ENCODE measurements at places on chromosomes 2 and 18. TPM values are rescaled to one million over a fixed set of nuclear protein-coding genes. Genes with fewer than 3 reads are reported as not detected.
A peak's percentile ranks its signal among the peaks of the same experiment; 100 is the strongest.

GRCh38 chr2:64019975-64020528, 824 bp upstream of the VPS54 start:
- DNase-seq, result no peak

Gene ZDBF2
- total RNA-seq, result 38.6 TPM

GRCh38 chr18:10798727-10799550, 273.1 kb downstream of the NAPG start:
- no peak for DNase-seq

- DNase-seq, result no peak
These were observed 157.1 kb upstream of the LRRTM1 start for GRCh38 chr2:80461505-80462197.

Gene GKN2
- not detected for total RNA-seq

Gene FZD7
- 27.1 TPM for total RNA-seq

Gene HAAO
- total RNA-seq, result 24.3 TPM

Gene AOX1
- total RNA-seq, result 3.3 TPM

GRCh38 chr2:119826370-119826961, 66.7 kb downstream of the PTPN4 start:
- peak; percentile 35 for DNase-seq

DNA sequence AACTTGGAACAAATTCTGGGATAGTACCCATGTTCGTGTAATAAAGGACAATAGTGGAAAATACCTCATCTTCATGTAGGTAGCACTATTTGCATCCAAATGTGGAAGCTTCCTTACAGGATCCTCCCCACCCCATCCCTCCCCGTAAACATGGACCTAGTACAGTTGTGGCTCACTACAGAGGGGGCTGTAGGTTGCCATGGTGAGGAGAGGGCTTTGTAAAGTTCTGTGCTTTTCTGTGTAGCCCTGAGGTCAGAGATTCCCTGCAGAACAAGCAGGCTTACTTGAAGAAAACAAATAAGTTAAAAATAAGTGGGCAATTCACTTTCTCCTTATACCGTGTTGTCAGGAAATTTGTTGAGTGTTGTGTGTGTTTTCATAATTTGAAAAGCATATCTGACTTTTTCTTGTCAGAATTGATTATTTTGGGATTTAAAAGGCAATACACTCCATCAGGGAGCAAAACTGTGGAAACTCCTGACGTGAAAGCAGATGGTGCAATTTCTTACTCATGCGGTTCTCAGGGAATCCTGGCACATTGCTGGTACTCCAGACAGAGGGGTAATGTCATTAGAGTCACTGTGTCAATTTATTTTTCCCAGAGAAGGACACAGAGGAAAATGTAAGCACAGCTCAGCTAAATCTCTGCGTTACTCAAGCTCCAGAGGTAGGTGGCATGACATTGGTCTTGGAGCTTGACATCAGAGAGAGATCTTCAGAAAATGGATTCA, 174.2 kb upstream of the LHCGR start:
- DNase-seq, result no peak

- no peak for DNase-seq
These were observed 117.2 kb downstream of the SPIRE1 start for GRCh38 chr18:12540751-12541150.

Gene GALNT14
- 5.6 TPM for total RNA-seq

DNA sequence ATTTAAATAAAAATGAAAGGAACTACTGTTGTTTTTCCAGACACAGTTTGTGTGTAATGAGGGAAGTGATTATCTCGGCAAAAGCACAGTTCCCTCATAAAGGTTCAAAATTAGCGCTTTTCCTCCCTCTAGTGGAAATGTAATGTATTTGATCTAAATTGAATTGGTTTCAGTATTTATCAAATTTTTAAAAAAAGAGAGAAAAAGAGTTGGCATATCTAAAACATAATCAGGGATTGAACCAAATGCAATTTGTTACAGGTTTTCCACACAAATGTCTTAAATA, 37.5 kb downstream of the CMPK2 start:
- peak; percentile 80 for DNase-seq

Gene ZBTB7C
- total RNA-seq, result 17.8 TPM

DNA sequence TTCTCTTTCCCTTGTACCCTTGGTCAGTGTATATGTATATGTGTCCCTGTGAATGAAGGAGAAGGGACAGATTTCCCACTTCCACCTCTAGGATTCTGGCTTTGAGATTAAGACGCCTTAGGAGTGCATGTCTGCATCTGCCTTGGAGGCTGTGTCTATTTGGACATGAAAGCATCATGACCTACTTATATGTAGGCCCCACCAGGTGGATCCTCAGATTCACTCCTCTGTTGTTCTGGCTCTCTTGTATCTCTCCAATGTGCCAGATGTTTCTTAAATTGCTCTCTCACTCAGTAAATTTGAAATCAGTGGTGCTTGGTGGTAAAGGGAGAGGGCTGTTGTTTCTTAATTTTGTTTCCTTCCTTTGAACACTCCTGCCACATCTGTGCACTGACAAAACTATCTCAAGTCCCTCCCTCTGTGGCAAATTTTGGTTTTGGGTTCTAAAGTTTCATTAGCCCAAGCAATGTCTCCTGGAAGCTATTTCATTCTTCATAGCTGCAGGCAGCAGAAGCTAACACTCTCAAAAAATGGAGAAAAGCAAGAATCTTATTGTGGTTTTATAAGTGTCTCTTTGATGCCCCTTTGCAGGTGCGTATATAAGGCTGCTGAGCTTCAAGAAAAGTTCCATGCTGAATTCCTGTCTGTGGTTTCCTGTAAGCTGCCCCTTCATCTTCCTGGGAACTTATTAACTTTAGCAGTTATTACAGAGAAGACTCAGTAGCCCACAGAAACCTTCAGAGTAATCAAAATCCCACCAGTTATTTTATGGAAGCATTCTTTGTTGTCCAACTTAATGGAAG, 179.7 kb upstream of the SETBP1 start:
- DNase-seq, result no peak

Gene DSG4
- not detected for total RNA-seq

DNA sequence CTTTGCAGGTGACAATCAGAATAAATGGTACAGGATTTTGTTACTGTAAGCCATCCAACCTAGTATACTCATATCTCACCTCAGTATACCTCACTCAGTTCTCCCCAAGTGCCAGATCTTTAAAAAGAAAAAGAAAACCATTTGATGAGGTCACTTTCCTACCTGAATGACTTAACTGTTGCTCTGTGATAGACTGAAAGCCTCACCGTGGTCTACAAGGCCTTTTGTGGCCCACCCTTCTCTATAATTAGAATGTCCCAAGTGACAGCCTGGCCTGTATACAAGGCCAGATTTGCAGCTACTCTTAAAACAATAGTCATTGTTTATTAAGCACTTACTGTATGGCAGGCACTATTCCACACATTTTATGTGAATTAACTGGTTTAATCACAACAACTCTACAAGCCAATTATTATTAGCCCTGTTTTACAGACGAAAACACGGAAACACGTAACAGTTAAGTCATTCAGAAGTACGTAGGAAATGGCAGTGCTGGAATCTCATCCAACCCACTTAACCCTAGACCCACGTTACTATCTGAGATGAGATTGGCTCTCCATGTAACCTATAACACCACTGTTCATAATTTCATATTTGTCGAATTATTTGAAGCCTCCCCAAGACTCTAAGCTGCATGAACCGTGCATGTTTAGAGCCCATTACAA, 28.3 kb downstream of the PKP4 start:
- no peak for DNase-seq

DNA sequence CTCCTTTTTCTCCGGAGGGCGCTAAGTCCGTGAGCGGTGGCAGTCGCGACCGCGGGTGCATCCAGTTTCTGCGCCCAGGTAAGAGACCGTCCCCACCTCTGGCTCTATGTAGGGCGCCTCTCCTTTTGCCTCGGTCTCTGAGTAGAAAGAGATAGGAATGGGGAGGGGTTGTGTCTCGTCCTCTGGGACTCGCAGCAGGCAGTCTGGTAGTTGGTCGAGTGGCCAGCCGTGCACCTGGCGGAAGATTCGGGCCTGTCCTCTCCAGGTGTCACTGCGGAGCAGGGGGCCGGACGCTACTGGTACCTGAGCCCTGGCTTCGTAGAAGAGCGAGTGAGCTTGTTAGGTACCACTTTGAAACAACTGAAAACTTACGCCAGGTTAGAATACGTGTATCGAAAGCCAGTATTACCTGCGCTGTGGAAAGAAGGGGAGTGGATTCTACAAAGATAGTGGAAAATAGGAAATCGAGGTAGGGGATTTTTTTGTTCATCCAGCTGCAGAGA, 403 bp downstream of the MAP2 start:
- peak; percentile 22 for DNase-seq

- no peak for DNase-seq
These were observed 11.2 kb downstream of the VIL1 start for GRCh38 chr2:218429911-218430692.

GRCh38 chr2:1824202-1824905, 80.0 kb upstream of the PXDN start:
- no peak for DNase-seq

Gene HOXD12
- not detected for total RNA-seq

DNA sequence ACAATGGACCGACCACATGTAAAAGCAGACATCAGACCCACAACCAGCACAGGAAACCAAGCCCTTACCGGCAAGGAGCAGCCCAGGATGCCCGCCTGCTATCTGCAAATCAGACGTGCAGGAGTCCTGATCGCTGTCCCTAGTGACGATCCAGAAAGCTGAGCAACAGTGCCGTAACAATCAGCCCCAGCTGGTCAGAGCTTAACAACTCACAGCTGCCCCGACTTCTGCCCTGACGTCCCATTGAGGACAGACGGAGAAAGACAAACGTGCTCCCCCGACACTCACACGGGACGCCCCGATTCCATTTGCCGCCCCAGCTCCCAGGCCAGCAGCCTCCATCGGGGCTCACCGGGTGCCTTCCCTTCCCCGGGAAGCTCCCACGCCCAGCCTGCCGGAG, 39.8 kb upstream of the PXDN start:
- DNase-seq, result peak; percentile 81

Gene NT5DC4
- 0.21 TPM for total RNA-seq

- no peak for DNase-seq
These were observed 28.0 kb downstream of the APCDD1 start for GRCh38 chr18:10482363-10482984.

- no peak for DNase-seq
These were observed 241.4 kb downstream of the SLC8A1 start for GRCh38 chr2:40210344-40210967.

- DNase-seq, result no peak
These were observed 52.7 kb upstream of the PELI1 start for GRCh38 chr2:64196963-64197362.

DNA sequence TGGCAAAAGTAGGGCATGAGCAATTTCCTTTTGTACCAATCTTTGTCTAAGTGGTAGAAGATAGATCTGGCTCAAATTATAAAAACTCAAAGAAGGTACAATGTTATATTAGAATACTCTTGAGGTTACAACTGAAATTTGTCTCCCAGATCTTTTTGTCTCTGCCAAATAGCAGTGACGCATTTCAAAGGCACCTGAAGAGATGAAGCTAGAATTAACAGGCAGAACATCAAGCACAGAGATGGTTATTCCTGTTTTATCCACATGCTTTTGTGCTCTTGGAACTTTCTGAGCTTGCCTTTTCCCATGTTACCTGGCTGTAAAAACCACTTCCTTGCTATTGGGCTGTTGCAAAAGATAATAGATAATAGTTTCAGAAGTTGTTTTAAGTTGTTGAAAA, 74.3 kb downstream of the GREB1L start:
- DNase-seq, result no peak

Gene FEV
- total RNA-seq, result not detected

DNA sequence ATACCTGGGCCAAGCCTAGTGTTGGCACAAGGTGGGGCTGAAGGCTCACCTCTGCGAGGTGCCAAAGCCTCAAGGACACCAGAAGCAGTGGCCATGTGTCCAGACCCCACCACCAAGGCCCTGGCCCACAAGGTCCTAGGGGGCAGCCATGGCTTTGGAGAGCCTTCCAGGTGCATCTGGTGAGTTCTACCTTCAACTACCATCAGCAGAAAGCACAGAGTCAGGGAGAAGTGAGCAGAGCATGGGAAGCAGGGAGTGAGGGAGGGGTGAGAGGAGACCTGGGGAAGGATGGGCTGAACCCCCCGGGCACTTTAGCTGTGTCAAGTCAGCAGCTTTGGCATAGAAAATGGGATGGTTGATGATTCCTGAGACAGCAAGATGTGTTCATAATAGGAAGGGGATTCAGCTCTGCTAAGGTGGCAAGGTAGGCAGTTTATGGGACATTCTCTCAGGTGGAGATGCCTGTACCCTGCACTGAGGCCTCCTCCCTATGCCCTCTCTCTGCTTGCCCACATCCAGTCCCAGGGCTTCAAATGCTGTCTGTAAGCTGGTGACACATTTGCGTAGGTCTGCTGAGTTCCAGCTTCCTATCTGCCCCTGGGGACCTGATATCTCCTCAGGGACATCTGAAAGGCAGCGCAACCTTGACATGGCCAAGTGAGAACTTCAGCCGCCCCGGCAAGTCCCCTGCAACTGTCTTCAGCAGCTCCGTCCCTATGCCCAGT, 83.4 kb upstream of the RGPD5 start:
- DNase-seq, result no peak

DNA sequence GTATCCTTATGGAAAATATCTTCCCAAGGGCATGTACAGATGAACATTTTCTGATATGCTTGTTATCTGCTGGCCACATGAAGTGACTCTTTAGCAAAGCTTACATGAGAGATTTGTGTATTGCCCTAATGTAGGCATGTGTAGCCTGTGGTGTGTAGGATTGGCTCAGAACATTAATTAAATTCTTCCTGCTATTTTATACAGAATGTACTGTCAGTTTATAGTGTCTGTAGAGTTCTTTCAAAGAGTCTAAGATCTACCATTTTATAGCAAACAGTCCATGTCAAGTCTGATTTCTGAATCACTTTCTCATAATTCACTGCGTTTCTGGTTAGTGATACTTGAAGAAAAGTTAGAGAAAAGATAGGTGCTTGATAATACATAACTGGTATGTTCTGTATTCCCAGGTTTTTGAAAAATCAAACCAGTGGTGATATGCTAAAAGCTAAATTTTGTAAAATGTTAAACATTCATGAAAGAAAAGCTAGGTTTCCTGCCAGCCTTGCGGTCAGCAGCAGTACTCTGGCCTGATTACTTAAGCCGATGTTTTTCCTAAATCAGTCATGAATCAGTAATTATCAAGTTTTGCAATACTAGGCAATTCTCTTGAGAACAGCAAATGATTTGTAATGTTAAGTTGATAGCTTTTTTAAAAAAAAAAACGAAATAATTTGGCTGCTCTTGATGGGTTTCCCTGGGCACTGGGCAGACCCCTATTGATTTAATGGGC, 30.9 kb upstream of the EFEMP1 start:
- no peak for DNase-seq

Gene SLC40A1
- 74.2 TPM for total RNA-seq

DNA sequence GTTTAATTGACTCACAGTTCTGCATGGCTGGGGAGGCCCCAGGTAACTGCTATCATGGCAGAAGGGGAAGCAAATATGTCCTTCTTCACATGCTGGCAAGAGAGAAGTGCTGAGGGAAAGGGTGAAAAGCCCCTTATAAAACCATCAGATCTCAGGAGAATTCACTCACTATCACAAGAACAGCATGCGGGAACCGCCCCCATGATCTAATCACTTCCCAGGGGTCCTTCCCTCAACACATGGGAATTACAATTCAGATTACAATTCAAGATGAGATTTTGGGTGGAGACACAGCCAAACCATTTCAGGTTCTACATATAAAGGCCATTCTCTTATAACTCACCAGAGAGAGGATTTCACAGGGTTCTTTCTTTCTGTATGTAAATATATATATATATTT, 62.9 kb downstream of the VRK2 start:
- DNase-seq, result no peak
